Bronchial epithelial cell (primary cell): ENCODE measurements at places on chromosomes 3 and 15.

- peak; percentile 29 for DNase-seq
Measured at GRCh38 chr3:52671676-52672075, 14.0 kb downstream of the PBRM1 start.

GRCh38 chr3:153623834-153624233, 461.8 kb downstream of the RAP2B start:
- DNase-seq, result no peak

- DNase-seq, result no peak
Measured at GRCh38 chr3:49018707-49019006, 277 bp upstream of the DALRD3 start.

DNA sequence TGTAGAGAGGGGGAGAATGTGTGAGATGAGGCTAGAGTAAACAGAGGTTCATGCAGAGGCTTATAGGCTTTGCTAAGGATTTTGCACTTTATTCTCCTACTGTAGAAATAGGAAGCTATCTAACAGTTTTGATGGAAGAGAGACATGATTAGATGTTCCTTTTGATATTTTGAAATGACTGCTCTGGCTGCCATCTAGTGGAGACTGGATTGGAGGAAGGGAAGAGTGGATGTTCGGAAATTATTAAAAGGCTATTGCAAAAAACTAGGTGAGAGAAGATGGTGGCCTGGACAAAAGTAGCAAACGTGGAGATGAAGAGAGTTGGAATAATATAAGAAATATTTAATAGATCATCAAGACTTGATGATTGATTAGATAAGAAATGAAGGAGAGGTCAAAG, 42.2 kb downstream of the SYN2 start:
- DNase-seq, result peak; percentile 21

DNA sequence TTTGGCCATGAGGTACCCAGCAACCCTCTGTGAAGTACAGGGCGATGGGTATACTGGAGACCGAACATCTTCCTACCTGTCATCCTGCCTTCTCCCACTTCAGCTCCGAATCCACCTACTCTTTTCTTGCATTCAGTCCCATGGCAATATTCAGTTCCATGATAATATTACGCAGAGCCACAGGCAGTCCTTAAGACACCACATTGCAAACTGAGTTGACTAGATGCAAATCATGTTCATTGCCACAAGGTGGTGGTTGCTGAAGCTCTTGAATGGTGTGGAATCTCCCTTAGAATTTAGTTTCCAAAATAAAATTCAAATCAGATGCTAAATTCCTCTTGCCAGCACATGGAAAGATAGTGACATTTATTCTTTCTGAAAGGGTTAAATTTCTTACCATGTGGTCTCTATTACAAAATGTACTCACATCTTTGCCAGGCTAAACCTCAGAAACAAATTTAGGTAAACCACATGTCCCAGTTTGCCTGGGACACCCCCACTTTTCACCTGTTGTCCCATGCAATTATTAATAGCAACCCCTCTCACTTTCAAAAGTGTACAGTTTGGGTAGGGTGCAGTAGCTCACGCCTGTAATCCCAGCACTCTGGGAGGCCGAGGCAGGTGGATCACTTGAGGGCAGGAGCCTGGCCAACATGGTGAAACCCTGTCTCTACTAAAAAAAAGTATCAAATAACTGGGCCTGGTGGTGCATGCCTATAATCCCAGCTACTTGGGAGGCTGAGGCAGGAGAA, 1.7 kb upstream of the NME9 start:
- DNase-seq, result no peak

DNA sequence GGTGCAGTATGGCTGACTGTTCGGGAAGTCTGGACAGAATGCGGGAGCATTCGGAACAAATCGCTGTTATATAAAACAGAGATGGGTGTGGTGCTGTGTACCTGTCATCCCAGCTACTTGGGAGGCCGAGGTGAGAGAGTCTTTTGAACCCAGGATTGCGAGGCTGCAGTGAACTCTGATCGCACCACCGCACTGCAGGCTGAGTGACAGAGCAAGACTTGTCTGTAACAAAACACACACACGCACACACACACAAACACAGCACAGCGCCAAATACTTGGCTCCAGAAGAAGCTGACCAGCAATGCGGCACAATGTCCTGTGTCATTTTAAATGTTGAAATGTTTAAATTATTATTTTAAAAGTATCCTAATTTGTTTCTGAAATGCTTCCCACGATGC, 12.6 kb downstream of the RFTN1 start:
- DNase-seq, result no peak

DNA sequence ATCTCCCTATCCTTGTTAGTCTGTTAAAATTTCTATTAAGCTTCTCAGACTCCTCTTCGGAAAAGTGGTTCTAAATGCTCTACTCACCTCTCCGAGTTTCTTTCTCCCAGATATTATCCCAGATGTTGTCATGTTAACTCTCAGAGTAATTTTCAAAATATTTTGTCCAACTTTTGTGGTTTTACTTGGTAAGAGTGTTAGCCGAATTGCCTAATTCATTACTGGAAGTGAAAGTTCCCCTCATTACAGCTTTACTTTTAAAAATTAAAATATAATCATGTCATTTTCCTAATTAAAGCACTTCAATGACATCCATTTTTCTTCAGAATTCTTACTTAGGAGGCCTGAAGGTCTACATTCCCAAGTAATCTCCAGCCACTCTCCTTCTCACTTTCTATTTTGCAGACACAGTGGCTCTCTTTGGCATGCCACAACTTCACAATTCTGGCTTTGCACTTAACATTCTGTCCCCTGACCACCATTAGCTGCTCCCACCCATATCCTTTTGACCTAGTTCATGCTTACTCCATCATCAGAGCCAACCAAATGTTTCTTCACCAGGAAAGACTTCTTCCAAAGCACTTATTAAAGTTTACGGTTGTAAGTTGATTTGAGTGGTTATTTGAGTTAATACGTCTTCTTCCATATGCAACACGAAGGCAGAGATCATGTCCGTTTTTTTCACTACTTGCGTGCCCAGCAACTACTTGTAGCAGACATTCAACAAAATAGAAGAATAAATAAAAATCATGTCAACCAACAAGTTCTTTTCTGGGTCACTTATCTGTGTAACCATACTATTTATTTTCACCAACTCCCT, 10.2 kb upstream of the TIPARP start:
- no peak for DNase-seq

GRCh38 chr3:56855856-56856512, 54.2 kb upstream of the ARHGEF3 start:
- DNase-seq, result no peak

DNA sequence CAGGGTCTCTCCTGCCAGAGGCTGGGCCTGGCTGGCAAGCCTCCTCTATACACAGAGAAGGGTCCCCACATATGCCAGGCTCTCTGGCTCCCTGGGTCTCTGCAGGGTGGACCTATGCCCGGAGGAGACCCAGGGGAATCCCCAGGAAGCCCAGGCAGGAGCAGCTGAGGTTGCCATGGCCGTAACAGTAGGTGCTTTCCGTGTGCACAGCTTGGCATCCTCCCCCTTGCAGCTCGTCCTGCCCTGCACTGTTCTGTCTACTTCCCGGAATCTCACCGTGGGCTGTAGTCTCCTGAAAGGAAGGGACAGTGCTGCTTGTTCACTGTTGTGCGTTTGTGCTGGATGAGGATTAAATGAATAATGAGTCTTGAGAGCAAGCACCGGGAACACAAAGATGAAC, 47.8 kb downstream of the DAPK2 start:
- DNase-seq, result no peak

- DNase-seq, result peak; percentile 91
Measured at GRCh38 chr3:71195492-71195891, 388.0 kb downstream of the FOXP1 start.

DNA sequence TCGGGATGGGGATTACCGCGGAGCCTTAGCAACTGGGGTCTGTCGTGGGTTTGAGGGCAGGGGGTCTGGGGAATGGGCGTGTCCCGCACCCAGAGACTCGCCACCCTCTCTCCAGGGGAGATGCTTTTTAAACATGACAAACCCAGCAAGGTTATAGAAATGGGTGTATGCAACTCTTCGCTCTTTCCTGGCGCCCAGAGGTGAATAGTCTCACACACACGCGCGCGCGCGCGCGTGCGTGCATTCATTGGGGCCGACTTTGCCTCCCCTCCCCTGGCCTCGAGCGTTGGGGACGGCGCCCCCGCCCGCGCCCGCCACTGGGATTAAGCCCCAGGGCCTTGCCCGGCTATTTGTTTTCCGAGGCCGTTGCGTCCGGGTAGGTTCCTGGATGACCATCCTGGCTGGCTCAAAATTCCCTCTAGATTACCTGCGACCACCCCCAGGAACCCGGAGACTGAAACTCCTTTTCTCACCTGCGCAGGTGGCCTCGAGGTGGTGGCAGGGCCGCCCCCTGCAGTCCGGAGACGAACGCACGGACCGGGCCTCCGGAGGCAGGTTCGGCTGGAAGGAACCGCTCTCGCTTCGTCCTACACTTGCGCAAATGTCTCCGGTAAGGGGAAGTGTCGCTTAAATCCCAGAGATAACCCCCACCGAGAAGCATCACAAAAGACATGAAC, 777 bp downstream of the GPR160 start:
- no peak for DNase-seq

- no peak for DNase-seq
Measured at GRCh38 chr15:68421798-68422402, 10.1 kb downstream of the ITGA11 start.

DNA sequence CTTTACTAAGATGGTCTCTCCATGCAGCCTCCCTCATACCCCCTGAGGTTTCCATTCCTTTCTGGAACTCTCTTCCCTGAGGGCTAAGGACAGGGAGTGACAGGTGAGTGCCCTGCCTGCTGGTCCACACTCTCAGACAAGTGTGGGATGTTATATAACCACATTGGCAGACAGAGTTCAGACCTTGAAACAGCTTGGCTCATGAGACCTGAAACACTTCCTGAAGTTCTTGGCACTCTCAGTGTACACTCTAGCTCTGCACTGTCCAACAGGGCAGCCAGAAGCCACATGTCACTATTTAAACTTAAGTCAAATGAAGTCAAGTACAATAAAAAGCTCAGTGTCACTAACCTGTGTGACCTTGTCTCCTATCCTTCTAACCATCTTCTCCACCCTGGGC, 188.5 kb downstream of the ZNF621 start:
- DNase-seq, result no peak
